ENCODE measurements at places on chromosomes 3 and 15.

DNA sequence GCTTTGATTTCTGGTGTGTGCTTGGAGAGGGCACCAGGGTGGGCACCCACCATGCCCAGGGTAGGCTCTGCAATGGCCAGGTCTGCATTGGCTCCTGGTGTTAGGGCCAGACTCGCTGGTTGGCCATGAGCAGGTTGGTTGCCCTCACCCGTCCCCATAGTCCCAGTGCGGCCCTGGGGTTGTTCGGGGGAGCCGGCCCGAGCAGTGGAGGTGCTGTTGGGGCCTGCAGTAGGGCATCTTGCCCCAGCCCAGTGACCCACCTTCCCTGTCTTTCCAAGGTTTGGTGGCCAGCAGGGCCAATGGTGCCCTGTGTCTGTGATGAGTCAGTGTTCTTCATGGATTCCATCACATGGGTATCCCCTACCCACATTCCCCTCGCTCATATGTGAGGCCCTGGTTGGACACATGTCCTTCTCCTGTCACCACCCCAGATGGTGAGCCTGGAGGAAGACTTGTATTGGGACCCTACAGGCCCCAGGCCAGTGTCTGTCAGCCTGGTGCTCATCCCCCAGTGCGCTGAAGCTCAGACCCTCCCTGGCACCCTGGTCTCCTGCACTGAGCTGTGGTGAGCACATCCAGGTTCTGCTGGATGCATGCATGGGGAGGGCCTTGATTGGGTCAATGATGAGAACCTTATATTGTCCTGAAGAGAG lies 190.1 kb downstream of the UBE3A start:
- H3K27ac ChIP-seq, result no peak overlapping the region
- H3K27me3 ChIP-seq, result no peaks in the 10 kb centered on the region
- DNase-seq, result peak; percentile 2
- no peaks in the 10 kb centered on the region for H3K4me1 ChIP-seq

- peaks cover 3% of the 10 kb centered on the region for H3K4me1 ChIP-seq
- peaks cover 4% of the 10 kb centered on the region for H3K27me3 ChIP-seq
- DNase-seq, result peak; percentile 66
- peaks cover 6% of the 10 kb centered on the region for H3K36me3 ChIP-seq
Measured at GRCh38 chr3:157542711-157543500, 39.7 kb upstream of the VEPH1 start.

- H3K4me1 ChIP-seq, result peaks cover 16% of the 10 kb centered on the region
- H3K36me3 ChIP-seq, result peaks cover 21% of the 10 kb centered on the region
Measured at GRCh38 chr3:195063581-195064193, 207.3 kb downstream of the XXYLT1 start.

GRCh38 chr3:108202080-108202479 lies 20.1 kb downstream of the IFT57 start:
- H3K27me3 ChIP-seq, result no peaks in the 10 kb centered on the region
- H3K4me1 ChIP-seq, result peaks cover 15% of the 10 kb centered on the region
- H3K4me3 ChIP-seq, result no peak overlapping the region
- DNase-seq, result no peak
- no peaks in the 10 kb centered on the region for H3K36me3 ChIP-seq

DNA sequence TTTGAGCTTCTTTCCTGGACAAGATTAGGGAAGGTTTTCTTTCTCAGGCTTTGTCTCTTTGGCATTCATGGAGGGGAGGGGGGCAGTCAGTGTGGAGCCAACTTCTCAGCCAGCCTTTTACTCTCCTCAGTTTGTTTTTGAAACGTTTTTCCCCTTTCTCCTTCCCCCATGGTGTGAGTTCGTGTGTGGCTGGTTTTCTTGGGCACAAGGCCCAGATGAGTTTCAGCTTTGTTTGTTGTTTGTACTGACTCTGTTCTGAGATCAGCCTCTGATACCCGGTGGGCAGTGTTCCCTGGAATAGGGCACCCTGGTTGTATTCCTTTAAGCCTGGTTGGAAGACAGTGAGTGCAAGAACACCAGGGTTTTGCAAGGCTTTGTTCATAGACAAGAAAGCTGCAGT lies 168.2 kb upstream of the RARB start:
- no peak for DNase-seq
- no peaks in the 10 kb centered on the region for H3K36me3 ChIP-seq
- H3K4me1 ChIP-seq, result peaks cover 7% of the 10 kb centered on the region
- H3K27me3 ChIP-seq, result no peaks in the 10 kb centered on the region
- no peak overlapping the region for H3K27ac ChIP-seq

GRCh38 chr3:48502728-48503168 lies 1.2 kb downstream of the SHISA5 start:
- H3K4me1 ChIP-seq, result peaks cover 17% of the 10 kb centered on the region
- peak; percentile 29 for DNase-seq
- H3K4me3 ChIP-seq, result peak overlapping the region; percentile 62
- H3K36me3 ChIP-seq, result peaks cover 10% of the 10 kb centered on the region
- peaks cover 7% of the 10 kb centered on the region for H3K27me3 ChIP-seq

DNA sequence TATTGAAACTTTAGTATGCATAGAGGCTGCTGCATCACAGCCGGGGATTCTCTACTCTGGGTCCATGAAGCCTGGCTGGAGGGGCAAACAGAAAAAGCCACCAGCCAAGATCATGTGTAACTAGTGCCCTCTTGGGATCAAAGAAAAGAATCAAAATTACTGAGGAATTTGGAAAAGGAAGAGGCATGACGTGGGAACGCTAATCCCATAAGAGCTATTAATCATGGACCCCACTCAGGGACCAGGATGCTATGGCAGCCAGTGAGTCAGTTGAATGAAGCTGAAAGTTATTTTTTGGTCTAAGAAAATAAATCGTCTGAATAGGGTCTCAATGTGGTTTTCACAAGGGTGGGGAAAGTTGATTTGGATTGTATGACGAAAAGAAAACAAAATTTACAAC lies 1165.1 kb downstream of the ROBO2 start:
- no peaks in the 10 kb centered on the region for H3K36me3 ChIP-seq
- H3K27me3 ChIP-seq, result no peaks in the 10 kb centered on the region
- DNase-seq, result no peak
- no peak overlapping the region for H3K4me3 ChIP-seq

DNA sequence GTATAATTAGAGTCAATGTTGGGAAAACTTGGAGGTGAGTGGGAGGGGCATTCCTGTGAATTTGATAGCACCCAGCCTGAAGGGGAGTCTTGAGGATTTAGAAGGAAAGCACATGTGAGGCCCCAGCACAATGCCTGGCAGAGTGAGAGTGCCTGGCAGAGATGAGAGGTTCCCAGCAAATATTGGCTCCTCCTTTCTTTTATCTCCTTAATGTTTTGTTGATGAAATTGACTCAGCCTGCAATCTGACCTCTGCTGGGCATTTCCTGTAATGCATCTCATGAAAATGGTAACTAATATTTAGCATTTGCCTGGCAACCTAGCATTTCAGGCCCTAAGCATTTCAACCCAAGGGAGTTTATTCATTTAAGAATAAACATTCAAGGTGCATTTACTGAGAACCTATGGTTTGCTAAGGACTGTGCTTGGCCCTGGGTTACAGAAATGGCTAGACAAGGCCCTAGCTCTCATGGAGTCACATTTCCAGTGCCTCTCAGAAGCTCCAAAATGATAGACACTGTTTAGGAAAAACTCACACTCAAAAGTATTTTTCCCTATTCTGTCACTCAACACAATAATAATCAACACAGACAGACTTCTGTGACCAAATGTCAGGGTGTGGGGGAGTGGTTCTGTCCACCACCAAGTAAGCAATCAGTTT lies 19.0 kb downstream of the PDHB start:
- peaks cover 3% of the 10 kb centered on the region for H3K36me3 ChIP-seq
- no peaks in the 10 kb centered on the region for H3K4me1 ChIP-seq
- no peak for DNase-seq
- peaks cover 2% of the 10 kb centered on the region for H3K27me3 ChIP-seq
- H3K4me3 ChIP-seq, result no peak overlapping the region

All from glutamatergic neuron (in vitro differentiated cells).